ENCODE measurements at places on chromosomes 16 and 17.

- no peak for DNase-seq
Observed at GRCh38 chr16:66275775-66276428, 90.6 kb upstream of the CDH5 start.

DNA sequence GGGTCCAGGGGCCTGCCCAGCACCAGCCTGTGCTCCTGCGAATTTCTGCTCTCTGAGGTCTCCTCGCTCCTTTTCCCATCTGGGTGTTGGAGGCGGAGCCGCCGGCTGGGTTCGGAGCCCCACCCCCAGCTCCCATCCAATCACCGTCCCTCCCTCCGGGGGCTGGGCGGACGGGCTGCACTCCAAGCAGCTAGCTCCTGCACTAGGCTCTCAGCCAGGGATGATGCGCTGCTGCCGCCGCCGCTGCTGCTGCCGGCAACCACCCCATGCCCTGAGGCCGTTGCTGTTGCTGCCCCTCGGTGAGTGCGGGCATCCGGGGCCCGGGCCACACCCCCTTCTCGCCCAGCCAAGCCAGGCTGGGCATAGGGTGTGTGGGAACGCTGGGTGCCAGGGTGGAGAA lies at the start of gene NRN1L:
NRN1L (plus strand) TSS at position 202 of the 400 bp plus-strand sequence; CDS start at position 221, 19 bp downstream.
- DNase-seq: peak; percentile 78

GRCh38 chr16:86089991-86090390 lies 191.0 kb downstream of the IRF8 start:
- no peak for DNase-seq

- DNase-seq: no peak
Observed at GRCh38 chr16:65524231-65524630, 402.4 kb upstream of the CDH11 start.

DNA sequence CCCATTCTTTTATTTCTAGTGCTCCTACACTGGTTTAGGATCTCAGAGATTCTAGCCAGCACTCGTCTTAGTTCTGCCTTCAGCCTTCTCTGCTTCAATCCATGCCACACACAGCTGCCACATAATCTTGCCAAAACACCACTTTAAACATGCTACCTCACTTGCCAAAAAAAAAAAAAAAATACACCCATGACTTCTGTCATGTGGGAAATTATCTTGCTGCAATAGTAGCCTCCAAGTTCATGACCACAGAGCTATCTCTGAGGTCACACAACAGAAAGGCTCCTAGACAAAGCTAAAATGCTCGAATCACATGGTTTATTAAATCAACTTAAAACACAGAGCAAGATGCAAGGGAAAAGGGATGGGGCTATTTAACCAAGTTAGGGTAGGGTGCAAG lies 18.1 kb downstream of the FZD2 start:
- no peak for DNase-seq

DNA sequence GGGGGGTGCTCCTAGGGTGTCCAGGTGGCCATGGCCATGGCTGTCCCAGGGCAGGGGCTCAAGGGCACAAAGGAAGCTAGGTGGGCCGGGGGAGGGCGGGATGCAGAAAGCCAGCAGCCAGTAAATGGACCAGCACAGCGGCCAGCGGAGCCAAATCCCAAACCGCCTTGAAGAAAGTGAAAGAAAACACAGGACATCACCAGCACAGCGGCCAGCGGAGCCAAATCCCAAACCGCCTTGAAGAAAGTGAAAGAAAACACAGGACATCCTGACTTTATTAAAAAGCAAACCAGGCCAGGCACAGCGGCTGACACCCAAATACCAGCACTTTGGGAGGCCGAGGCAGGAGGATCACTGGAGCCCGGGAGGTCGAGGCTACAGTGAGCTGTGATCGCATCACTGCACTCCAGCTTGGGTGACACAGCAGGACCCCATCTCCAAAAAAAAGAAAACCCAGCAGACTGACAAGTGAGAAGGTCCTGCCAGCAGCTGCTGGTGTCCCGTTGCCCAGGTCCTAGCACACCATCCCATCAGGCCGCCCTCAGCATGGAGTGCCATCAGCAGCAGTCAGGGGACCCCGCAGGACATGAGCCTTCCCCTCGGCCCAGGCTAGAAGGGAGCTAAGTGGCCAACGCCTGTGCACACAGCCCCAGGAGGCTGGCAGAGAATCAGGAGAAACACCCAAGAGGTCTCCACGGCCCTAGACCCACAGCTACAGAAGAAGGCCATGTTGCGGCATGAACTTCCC lies 17.0 kb downstream of the SLC38A10 start:
- no peak for DNase-seq

GRCh38 chr16:83953796-83954576 lies 946 bp downstream of the OSGIN1 start:
- DNase-seq: no peak

DNA sequence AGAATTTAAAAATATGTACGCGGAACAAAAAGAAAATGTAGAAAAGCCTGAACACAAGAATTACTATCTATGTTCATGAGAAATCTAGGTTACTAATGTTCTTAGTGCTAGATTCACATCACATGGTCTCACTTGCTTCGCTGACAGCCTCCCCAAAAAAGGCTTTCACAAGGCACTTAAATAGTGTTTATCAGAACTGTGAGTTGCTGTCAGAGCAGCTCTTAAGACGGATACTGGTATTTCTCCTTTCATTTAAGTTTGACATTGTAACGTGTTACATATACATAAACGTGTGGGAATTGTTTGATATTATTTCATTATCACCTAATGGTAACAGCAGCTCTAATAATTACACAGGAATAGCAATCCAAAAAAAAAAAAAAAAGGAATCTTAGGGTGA lies 150.9 kb downstream of the CDH8 start:
- no peak for DNase-seq

GRCh38 chr17:66655861-66656260 lies 179.1 kb upstream of the CACNG5 start:
- no peak for DNase-seq

- DNase-seq: peak; percentile 61
Observed at GRCh38 chr17:34171245-34171818, 83.8 kb upstream of the CCL2 start.

DNA sequence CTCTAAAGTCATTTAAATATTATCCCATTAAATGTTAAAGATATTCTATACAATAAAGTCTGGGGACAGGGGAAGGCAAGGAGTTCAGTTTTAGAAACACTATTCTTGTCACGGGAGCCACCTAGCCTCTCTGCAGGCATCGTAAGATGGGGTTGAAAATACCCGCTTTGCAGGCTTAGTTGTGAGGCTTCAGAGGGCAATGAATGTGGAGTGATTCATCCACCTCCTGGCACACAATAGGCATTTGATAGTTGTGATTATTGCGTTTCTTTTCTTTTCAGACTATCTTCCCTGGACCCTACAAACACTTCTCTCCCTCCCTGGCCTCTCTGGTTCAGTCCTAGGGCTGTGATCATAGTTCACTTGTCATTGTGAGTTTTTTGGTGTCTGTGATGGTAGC lies 19.6 kb downstream of the GLP2R start:
- DNase-seq: no peak

DNA sequence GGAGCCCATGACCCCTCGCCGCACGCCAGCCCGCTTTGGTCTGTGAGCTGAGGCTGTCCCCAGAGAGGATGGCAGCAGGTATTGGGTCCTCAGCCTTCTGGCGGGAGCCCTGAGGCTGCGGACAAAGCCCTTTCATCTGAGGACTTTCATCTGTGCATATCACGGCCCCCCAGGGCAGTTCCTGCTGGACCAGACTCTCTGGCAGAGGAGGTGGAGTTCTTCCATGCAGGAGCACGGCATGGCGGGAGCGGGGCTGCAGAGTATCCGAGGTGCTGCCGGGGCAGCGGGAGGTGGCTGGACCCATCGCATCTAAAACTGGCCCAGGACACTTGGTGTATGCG lies 18.8 kb downstream of the DHX38 start:
- no peak for DNase-seq

- no peak for DNase-seq
Observed at GRCh38 chr16:30757316-30757715, 4.5 kb downstream of the CFAP119 start.

DNA sequence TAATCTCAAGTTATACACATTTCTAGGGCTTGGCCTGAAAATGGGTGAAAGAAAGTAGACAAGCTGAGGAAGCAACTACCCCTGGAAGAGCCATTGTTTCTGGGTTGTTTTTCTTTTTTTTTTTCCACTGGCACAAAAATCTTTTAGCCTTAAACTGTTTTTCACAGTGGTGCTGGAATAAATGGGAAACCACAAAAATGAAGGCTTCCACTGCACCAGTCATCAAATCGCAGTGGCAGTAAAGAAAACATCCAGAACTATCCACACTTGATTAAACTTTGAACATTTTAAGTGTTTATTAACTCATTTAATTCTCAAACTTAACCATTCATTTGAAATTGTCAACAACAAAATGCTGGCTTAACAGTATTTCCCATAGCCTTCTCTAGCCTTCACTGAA lies 14.3 kb downstream of the CMTM4 start:
- no peak for DNase-seq
